ENCODE measurements at places on chromosomes 2 and 18.

DNA sequence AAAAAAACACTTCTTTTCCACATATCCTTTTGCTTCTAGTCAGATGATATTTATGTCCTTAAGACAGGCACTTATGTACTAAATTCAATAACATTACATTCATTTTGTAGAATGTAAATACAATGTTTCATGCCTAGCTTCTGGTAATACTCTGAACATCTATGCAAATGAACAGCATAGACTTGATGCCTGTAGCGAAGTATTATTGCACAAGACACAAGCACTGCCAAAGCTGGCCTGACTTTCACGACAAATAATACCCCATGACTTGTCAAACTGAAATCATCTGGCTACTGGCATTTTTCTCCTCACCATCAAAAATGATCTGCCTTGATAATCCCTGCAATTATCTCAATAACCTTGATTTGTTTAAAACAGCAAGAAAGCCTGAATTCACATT lies 101.3 kb downstream of the L3MBTL4 start:
- no peak for DNase-seq

DNA sequence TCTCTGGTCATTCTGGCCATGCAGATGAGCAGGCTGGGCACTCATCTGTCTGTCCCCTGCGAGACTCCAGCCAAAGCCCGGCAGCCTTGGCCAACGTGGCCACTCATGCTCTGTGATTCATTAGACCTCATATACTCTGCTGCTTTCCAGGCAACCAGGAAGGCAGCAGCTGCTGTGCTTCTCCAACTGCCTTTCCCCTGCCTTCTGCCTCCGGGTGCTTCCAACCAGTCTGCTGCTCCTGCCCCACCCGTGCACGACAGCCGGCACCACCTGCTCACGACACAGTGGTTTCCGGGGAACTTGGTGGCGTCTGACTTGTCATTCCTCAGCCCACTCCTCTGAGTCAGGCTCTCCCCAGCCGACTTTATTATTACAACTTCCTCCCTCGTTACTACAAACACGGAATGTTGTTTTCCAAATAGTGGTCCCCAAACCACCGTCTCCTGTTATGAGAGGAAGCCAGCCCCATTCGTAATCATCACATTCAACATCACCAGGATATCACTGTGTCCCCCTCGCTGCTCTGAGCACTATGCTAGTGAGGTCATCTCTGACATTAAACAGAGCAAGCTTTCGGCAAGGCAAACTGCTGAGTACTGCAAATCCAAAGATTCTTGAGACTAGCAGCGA lies 392.4 kb downstream of the ALK start:
- DNase-seq: peak; percentile 29

- DNase-seq: no peak
Measured at GRCh38 chr2:180334514-180334913, 327.4 kb upstream of the CWC22 start.

DNA sequence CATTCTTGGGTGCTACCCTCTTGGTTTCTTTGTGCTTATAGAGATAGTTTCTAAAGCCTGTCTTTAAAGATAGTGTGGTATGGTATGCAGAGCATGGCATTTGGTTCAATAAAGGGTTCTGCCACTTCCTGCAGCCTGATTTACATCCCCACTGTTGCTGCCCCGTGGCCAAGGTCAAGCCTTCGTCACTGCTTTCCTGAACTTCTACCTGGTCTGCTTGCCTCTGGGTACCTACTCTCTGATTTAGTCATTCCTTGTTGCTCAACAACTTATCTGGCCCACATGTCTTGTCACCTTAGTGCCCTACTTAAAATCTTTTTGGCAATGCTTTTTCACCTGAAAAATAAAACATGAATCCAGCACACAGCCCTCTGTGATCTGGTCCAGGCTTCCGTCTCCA lies 352.9 kb downstream of the LPIN1 start:
- no peak for DNase-seq

DNA sequence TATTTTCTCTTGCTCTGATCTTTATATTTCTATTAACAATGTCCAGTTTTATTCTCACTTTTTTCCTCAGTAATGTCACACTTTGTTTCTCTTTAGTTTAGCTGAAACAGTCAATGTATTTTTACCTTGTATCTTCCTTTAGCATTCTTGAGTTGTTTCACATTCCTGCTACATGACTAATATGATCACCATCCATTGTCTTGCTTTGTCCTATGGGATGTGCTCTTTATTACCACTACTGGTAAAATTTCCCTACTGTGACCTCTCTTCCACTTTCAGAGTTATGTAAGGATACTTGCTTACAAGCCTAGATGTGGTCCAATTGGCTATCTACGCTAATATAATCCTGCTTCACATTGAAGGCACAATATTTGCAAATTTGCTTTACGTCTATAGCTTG lies 457.9 kb downstream of the PIK3C3 start:
- no peak for DNase-seq

DNA sequence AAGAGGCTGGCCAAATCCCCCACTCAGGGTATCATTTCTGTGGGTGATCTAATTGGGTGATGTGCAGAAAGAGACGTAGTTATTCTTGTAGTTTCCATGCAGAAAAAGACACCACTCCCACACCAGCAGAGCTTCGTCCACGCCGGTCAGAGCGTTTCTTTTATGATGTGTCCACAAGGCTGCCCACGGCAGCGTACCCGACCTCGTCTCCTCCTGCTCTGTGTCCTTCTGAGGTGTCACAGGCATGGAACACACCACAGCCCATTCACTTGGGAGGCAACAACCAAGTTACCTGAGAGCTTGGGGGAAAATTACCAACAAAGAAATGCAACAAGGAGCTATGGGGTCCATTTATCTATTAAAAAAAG lies 131.3 kb downstream of the PXDN start:
- no peak for DNase-seq

DNA sequence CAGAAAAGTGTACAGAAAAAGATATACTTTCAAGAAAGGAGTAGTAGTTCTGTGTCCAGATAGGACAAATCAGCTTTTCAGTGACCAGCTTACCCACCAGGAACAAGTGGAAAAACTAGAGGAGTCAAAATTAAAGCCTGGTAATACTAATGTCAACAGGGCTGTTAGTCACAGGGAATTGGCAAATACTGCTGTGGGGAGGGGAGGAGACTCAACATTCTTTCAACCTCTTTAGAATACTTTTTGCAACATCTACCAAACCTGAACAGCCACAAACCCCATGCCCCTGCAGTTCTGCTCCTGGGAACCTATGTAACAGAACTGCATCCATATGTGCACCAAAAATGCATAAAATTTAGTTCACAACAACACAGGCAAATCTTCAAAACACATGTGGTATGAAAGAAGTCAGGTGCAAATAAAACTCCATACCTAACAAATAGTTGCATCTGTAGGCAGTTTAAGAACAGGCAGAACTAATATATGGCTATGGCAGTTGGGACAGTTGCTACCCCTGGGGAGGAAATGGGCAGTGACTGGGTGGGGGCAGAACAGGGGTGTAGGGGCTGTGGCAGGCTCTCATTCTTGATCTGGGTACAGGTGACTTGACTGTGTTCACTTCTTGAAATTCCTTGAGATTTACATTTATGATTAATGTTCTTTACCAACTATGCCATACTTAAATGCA lies 9.7 kb downstream of the CMPK2 start:
- no peak for DNase-seq

- no peak for DNase-seq
Measured at GRCh38 chr2:240121190-240121589, 14.9 kb downstream of the COPS9 start.

DNA sequence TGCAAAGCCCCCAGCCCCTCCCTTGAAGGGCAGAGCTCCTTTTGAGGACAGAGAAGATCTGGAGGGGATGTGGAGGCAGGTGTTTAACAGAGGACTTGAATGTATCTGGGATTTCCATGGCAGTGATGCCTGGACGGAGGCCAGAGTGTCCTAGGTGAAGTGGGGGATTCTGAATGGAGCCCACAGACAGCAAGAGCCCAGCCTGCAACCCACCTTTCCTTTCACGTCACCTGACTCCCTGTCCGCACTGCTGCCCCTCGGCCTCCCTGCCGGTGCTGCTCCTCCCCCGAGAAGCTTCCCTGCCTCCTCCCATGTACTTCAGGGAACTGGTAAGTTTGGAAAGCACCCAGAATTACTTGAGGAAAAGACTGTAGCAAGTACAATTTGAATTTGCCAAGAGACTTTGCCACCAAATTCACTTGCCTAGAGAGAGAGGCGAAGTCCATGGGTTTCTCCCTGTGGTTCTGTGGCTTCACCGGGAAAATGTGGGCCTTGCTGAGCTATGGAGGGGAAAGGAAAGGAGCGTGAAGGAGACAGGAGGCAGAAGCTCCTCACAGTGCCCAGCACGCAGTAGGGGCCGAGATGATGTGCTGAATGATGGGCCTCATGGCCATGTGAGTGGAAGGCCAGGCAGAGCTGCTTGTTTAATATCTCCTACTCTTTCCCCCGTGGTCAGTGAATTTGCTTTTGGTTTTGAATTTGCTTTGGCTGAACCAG lies 13.9 kb upstream of the ASPRV1 start:
- no peak for DNase-seq

- DNase-seq: no peak
Measured at GRCh38 chr2:119440501-119440870, 8.8 kb downstream of the TMEM37 start.

GRCh38 chr2:112087346-112088020 lies 32.4 kb downstream of the TMEM87B start:
- no peak for DNase-seq

GRCh38 chr2:67466734-67467133 lies 69.6 kb downstream of the ETAA1 start:
- DNase-seq: no peak

GRCh38 chr2:240480834-240481623 lies 45.6 kb downstream of the GPC1 start:
- no peak for DNase-seq

- DNase-seq: no peak
Measured at GRCh38 chr2:216144857-216145256, 35.7 kb downstream of the XRCC5 start.

GRCh38 chr2:95012881-95013550 lies 12.5 kb upstream of the MAL start:
- DNase-seq: no peak

- DNase-seq: no peak
Measured at GRCh38 chr2:65499216-65499615, 66.8 kb upstream of the SPRED2 start.

GRCh38 chr2:190537765-190538164 lies 3.2 kb upstream of the NEMP2 start:
- DNase-seq: no peak

GRCh38 chr2:227052879-227053278 lies 111.1 kb downstream of the COL4A4 start:
- no peak for DNase-seq

- peak; percentile 42 for DNase-seq
Measured at GRCh38 chr2:196105951-196106350, 37.3 kb upstream of the DNAH7 start.

DNA sequence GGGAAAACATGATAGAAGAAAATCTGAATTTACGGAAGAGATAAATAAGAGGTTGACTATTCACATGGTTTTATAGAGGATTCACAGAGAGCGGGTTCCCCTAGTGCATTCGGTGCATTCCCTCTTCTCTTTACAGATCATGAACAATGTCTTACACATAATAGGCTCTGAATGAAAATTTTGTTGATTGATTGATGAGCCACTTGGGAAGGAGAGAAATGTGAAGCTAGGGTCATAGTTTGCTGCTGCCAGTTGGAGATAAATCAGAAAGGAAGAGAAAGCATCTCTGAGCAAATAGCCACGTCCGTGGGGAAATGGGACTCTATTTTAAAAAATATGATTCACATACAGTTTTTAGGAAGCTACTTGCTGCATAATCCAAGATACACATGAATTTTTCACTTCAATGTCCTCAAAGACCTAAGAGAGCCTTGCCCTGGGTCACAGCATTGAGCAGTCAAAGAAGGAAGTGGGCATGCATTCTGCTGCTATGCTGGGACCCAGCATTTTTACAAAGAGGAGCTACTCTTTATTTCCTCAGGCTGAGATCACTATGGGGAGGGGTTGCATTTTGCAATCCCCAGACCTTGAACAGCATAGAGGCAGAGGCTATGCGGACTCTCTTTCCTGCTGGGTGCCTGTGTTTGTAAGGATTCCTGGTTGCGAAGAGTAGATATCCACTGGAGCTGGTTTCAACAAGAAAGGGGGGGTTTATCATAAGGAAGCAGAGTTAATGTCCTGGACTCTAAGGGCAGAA lies 395.3 kb downstream of the TSN start:
- DNase-seq: no peak

- peak; percentile 89 for DNase-seq
Measured at GRCh38 chr18:23311351-23312121, 141.6 kb upstream of the RIOK3 start.

DNA sequence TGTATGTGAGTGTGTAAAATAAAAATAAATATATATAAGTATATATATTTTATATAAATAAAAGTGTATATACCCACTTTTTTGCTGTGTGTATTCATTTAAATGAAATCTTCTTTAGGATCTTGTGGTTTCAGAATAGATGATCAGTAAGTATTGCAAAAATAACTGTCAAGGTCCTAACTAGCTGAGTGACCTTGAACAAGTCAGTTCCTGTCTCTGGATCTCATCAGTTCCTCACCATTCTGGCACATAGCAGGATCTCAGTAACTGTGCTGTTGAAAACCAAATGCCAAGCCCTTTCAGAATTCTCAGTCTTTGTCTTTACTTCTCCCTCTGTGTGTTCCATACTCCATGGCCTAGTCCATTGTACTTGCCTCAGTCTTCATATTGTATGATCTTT lies 115.3 kb upstream of the CXCR4 start:
- DNase-seq: no peak

- no peak for DNase-seq
Measured at GRCh38 chr2:240930631-240931318, 24.6 kb downstream of the CROCC2 start.

DNA sequence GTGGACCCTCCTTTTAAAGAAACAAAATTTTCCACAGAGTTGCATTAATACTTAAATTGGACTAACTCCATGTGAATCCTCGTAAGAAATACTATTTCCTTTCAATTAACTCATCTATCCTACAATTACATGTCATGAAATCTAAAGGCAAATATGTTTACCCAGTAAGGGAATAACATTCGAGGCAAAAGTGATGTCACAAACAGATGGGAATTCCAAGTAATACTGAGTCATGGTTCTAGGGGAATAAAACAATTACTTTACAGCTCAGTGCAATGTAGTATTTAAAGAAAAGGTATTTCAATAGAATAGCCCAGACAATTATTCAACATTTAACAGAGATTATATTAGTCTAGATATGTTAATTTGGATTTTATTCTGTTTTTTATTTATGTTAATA lies 205.8 kb downstream of the ZNF385B start:
- peak; percentile 15 for DNase-seq

- DNase-seq: peak; percentile 69
Measured at GRCh38 chr2:135701442-135701841, 40.2 kb upstream of the UBXN4 start.

GRCh38 chr18:25798046-25798445 lies 292.4 kb downstream of the SS18 start:
- DNase-seq: no peak

GRCh38 chr2:37982847-37983246 lies 57.8 kb downstream of the RMDN2 start:
- no peak for DNase-seq

GRCh38 chr2:133157141-133157540 lies 411.1 kb downstream of the NCKAP5 start:
- no peak for DNase-seq

- no peak for DNase-seq
Measured at GRCh38 chr2:167860082-167860481, 387.3 kb downstream of the STK39 start.

DNA sequence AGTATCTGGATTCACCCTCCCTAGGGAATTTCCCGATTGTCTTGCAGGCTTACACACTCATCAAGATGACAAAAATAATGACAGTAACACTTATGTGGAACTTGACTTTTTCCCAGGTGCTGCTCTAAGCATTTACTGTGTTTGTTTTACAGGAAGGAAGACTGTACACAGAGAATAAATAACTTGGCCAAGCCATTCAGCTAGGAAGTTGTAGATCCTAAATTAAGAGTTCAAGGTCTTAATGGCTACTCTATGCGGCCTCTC lies 549 bp upstream of the DPP4 start:
- no peak for DNase-seq
